ENCODE measurements at places on chromosomes 6 and 20.

DNA sequence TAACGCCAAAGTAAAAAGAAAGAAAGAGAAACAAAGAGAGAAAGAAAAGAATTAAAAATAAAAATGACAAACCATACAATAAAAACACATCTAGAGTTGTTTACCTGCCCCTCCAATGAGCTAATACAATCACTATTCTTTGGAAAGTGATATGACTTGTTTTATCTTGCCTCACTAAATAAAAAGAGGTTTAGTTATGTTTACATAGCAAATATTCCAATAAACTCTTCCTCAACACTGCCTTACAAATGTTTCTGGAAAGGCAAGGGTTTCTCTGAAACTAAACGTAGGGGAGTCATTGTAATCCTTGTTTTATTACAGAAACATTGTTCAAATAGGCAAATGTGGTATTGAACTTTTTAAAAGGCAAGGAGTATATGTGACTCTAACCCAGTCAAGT lies 396.2 kb downstream of the EPM2A start:
- DNase-seq = no peak

DNA sequence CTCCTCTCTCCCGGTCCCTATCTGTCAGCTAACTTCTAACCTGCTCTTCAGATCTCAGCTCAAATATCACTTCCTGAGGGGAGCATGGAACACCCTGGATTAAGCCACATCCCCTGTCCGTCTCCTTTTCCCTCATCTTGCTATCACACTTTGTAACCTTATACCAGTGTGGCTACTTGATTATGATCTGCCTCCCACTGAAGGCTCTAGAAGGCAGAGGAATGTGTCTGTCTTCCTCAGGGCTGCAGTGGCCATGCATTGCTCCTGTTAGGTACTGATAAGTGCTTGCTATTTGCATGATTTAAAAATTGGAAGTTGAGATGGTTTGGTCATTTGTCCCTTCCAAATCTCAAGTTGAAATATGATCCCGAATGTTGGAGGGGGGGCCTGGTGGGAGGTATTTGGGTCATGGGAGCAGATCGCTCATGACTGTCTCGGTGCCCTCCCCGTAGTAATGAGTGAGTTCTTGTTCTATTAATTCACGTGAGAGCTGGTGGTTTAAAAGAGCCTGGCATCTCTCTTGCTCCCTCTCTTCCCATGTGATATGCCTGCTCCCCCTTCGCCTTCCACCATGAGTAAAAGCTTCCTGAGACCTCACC lies 71.4 kb downstream of the PLCB4 start:
- DNase-seq = no peak

DNA sequence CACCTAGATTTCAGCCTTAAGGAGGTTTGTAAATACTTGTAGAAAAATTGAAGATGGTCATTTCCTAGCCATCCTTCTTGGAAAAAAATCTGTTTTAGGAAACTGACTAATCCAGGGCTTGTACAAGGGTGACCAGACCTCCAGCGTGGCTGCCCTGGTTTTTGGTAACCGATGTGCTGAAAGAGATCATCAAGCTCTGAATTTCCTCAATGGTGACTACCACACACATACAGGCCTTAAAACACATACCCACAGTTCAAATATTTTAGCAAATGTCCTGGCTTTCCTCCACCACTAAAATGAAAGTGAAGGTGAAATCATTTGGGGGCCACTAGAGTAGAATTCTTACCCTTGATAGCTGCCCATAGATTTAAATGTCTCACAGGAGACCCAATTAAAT lies 215.3 kb upstream of the SUPT3H start:
- no peak for DNase-seq

- DNase-seq = peak; percentile 23
Measured at GRCh38 chr6:117505311-117505710, 22.8 kb downstream of the DCBLD1 start.

DNA sequence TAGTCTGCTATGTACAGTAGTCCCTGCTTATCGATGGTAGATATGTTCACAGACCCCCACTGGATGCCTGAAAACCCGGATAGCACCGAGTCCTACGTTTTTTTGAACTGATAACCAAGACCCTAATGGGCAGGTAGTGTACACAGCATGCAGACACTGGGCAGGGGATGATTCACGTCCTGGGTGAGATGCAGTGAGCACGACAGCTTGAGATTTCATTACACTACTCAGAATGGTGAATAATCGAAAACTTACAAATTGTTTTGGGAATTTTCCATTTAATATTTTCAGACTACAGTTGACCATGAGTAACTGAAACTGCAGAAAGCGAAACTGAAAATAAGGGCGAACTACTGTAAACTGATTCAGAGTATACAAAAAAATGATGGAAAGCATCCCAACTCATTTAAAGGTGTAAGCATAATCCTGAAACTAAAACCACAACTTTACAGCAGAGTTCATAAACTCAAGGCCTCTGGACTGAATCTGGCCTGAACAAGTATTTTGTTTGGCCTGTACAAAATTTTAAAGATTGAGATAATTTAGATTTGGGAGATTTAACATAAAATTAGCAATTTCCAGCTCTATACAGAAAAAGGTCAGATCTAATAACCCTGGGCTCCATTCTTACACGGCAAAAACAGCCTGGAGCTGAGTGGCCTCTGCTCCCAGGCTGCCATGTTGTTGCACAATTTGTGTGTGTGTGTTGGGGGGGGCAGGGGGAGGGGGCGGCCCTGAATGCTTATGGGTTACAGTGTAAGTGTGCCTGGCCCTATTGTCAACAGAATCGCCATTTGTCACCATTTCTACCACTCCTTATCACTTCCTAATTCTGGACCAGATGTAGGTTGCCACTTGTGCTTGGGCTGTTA lies 34.9 kb downstream of the RNF24 start:
- DNase-seq = peak; percentile 45

GRCh38 chr20:5918856-5919625 lies 31.3 kb downstream of the TRMT6 start:
- DNase-seq = no peak

- DNase-seq = no peak
Measured at GRCh38 chr6:131597446-131597845, 24.4 kb downstream of the ARG1 start.

Data from GM04504 (cell line).